Neural progenitor cell (in vitro differentiated cells): ENCODE measurements at places on chromosomes 3 and 15. TPM values are rescaled to one million over a fixed set of nuclear protein-coding genes. Genes with fewer than 3 reads are reported as not detected.

DNA sequence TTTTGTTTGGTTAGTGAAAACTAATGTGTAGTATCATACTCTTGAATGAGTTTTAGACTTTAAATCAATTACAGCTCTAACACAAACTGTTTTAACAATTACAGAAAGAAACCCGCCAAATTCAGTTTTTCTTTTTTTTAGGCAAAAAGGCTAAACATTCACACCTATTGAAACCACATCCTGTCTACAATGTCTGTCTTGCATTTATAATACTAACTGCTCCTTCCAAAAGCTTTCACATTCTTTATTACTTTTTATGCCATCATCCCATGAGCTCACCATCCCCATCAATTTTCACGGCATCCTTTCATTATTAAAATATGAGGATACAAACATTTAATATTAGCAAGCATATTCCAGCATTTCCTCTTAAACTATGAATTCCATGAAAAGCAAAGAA is 593.3 kb downstream of the FOXP1 start:
- no peaks in the 10 kb centered on the region for H3K27me3 ChIP-seq
- no peak for DNase-seq
- H3K27ac ChIP-seq = no peak overlapping the region
- no peak overlapping the region for H3K4me3 ChIP-seq
- H3K36me3 ChIP-seq = no peaks in the 10 kb centered on the region

DNA sequence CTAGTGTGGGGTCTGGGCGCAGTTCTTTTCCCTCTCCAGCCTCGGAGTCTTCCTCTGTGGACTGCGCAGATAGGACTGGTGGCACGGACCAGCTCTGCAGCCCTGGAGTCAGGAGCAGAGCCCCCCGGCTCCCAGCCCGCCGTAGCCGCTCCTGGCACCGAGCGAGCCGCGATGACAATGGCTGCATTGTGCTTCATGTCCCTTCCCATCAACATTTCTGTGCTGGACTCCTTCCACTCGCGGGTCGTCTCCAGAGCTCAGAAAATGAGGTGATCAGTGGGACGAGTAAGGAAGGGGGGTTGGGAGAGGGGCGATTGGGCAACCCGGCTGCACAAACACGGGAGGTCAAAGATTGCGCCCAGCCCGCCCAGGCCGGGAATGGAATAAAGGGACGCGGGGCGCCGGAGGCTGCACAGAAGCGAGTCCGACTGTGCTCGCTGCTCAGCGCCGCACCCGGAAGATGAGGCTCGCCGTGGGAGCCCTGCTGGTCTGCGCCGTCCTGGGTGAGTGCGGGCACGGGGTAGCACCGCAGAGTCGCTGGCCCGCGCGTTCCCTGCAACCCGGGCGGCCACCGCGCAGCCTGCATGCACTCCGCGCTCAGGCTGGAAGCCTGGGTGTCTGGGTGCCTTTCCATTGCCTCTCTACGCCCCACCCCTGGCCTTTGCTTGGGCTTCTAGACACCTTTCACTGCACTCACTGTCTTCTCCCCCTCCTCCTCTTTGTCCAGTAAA is at the start of gene TF:
TF (plus strand) TSS at position 413 of the 731 bp plus-strand sequence; CDS start at position 461, 48 bp downstream.
- no peaks in the 10 kb centered on the region for H3K36me3 ChIP-seq
- H3K27ac ChIP-seq = no peak within 1 kb of the TSS
- no peak within 1 kb of the TSS for H3K4me3 ChIP-seq
- H3K27me3 ChIP-seq = no peaks in the 10 kb centered on the region
- DNase-seq = no peak

- H3K4me3 ChIP-seq = no peak overlapping the region
- H3K27me3 ChIP-seq = no peaks in the 10 kb centered on the region
- H3K4me1 ChIP-seq = peaks cover 24% of the 10 kb centered on the region
- DNase-seq = peak; percentile 47
- no peak overlapping the region for H3K27ac ChIP-seq
These were observed 58.6 kb upstream of the MCF2L2 start for GRCh38 chr3:183487016-183487415.

DNA sequence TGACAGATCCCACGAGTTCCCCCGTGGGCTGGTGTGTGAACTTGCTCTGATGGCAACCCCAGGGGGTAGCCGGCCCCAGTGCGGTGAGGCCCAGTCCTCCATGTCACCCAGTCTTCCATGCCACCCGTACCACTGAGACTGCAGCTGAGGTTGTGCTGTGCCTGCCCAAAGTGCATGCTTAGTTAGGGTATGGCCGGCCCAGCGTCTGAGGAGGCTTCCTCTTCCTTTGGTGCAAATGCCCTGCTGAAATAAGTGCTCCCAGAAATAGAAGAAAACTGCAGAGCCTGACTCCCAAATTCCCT is 31.5 kb downstream of the MGLL start:
- no peak overlapping the region for H3K27ac ChIP-seq
- H3K4me3 ChIP-seq = no peak overlapping the region
- no peaks in the 10 kb centered on the region for H3K36me3 ChIP-seq

VWA5B2 gene
- not detected in 2 replicates for total RNA-seq

MCTP2 gene
- total RNA-seq = 0.17 and 0.56 TPM in 2 replicates
